ENCODE measurements at places on chromosomes 12 and 14.
A peak's percentile ranks its signal among the peaks of the same experiment; 100 is the strongest.

GRCh38 chr12:87274594-87275245 lies 754.5 kb downstream of the C12orf50 start:
- no peak for DNase-seq

DNA sequence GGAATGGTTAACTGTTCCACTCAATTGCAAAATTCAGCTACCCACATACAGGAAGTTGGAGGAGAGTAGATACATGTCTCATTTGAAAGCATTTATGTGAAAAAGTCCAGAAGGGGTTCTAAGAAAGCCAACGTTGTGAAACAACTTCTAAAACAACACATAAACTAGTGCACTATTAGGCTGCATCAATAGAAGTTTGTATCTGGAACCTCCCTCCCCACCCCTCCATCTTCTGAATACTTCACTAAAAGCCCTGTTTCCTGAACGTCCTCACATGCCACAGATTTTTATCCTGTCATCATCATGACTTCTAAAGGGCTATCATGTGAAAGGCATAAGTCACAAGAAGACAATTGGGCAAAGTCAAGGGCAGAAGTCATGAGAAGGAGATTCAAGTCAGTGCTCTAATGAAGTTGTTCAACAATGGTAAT lies 5.5 kb downstream of the KRT79 start:
- DNase-seq: no peak

GRCh38 chr14:68047906-68048305 lies 228.3 kb downstream of the RAD51B start:
- DNase-seq: no peak

GRCh38 chr14:23543403-23543802 lies 8.2 kb downstream of the ZFHX2 start:
- DNase-seq: no peak

DNA sequence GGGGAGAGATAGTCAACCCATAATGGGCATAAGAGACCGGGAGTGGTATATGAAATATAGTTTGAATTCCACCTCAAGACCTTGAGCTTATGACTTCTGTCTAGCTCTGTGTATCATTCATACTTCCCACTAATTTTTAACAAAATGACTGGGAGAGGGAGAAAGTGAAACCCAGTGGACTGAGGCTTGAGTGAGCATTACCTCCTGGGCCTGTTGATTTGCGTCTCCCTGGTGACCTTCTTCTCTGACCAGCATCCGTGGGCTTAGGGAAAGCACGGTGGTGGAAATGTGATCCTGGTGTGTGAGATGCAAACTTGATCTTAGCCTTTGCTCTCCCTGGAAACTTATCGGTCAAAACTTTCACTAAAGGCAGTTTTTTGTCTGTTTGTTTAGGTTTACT lies 207.9 kb upstream of the BCL2L14 start:
- no peak for DNase-seq

GRCh38 chr12:21649034-21649433 lies 8.6 kb downstream of the LDHB start:
- DNase-seq: no peak

DNA sequence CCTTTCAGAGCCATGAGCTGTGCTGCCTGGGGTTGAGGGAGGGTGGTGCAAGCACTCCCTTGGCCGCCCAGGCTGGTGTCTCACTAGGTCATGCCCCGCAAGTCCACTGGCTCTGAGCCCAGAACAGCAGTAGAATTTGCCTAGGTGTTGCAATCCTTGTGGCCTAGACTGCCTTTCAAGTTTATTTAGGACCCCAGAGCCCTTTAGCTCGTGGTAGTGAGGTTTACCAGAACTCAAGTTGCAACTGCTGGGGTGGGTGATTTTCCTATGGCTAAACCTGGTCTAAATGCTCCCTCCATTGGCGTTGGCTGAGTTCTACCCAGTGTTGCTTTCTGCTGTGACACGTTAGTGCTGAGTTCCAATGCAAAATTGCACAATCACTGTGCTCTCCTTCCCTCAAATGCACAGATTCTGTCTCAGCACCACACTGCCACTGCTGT lies 287.2 kb downstream of the BCAT1 start:
- peak; percentile 92 for DNase-seq

GRCh38 chr14:32312010-32312331 lies 17.1 kb upstream of the AKAP6 start:
- DNase-seq: no peak

DNA sequence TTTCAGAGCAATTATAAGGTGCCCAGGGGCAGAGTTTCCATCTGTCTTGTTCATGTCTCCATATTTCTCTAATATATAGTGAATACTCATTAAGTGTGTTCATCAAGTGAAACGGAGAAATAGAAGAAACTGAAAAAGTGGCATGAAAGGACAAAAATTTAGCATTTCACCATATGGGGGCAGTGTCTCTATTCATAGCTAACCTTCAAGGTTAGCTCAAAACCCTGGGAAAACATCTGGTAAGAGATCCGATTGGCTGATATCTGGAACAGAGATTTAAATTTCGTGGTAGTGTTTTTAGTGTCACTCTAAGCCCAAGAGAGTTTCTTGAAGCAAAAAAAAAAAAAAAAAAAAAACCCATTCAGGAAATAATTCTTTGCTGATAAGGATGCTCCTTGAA lies 367.5 kb downstream of the DAD1 start:
- DNase-seq: no peak

- no peak for DNase-seq
Measured at GRCh38 chr12:110247340-110248095, 33.5 kb upstream of the ATP2A2 start.

DNA sequence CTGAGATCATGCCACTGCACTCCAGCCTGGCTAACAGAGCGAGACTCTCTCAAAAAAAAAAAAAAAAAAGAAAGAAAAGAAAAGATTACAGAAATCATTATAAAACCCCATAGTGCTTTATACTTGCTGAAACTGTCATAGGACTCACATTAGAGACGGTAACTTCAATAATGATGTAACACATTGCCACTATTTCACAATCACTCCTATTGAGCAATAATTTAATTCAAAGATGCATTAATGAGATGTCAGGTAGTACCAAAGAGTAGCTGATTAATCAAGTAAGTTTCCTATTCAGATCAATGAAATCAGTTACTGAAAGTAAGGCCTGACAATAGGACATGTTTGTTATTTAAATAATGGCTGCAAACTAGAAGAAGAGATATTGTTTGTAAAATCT lies 751.5 kb upstream of the ALG10B start:
- DNase-seq: no peak

- peak; percentile 49 for DNase-seq
Measured at GRCh38 chr14:99320105-99320572, 48.1 kb upstream of the BCL11B start.

DNA sequence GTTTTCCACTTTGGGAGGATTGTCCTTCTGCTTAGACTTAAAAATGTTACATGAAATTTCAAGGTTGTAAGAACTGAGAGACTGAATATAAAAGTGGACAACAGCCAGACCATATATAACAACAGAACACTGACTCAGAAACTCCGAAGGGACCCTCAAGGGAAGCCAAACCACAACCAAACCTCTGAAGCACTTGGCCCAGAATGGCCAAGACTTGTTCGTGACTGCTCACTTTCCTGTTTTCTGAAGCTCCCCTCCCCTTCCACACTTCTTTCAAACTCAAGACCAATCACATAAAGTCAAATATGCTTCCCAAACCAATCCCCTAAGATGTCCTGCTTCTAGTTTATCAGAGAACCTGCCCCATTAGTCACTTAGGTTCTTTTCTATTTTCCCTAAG lies 13.7 kb downstream of the OR6J1 start:
- no peak for DNase-seq

DNA sequence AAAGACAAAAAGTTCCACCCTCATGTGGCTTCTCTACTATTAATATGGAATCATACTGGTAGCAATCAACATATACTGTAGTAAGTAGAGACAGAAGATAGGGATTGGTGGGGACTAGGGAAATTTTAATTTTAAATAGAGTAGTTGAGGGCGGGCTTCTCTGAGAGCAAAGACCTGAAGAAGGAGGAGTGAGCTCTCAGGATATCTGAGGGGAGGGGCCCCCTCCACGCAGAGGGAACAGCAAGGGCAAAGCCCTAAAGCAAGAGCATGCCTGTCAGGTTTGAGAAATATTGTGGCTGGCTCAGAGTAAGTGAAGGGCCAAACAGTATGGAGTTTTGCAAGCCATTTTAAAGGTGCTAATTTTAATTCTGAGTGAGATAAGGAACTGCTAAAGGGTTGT lies 64.3 kb downstream of the PCNX1 start:
- no peak for DNase-seq

DNA sequence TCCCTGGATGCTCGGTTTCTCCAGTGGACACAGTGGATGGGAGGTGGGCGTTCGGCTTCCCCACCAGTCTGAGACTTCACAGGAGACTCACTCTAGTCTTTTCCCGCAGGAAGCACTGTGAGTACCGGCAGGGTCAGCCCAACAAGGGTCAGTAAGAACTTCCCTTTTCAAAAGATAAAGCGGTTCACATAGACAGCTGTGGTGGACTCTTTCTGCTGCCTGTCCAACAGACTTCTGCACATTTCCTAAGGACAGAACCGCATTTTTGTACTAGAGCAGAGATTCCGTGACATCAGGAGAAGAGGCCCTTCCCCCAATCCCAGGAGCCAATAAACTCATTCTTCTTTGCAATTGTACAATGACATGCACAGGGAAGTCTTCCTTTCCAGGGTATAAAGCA lies 10.4 kb downstream of the LTBR start:
- no peak for DNase-seq

DNA sequence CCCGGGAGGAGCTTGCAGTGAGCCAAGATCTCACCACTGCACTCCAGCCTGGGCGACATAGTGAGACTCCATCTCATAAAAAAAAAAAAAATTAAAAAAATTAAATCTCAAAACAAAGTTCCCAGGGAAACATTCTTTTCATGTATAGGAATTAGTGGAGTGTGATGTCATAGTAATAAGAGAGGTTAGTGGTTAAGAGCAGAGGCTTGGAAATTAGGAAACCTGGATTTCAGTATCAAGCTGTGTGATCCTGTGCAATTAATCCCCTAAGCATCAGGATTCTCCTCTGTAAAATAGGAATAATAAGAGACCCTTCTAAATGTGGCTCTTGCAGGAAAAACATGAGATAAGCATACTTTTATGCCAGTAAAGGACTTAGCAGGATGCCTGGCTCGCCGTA lies 3.1 kb upstream of the TXNRD1 start:
- DNase-seq: no peak

DNA sequence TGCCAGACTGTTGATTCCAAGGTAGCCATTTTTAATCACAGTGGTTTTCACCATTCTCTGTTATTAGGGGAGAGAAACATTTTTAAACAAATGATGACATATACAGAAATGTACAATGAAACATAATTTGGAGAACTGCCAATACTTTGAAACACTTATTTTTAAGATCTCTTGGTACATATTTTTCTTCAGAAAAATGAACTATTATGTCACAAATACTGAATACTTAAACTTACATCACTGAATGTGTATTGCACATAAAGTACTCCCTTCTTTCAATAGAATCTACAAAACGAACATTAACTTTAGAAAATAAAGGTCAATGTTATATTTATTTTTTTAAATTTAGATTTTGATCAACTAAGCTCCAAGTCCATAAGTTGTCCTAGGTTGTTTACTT lies 71.7 kb upstream of the CPNE8 start:
- no peak for DNase-seq

DNA sequence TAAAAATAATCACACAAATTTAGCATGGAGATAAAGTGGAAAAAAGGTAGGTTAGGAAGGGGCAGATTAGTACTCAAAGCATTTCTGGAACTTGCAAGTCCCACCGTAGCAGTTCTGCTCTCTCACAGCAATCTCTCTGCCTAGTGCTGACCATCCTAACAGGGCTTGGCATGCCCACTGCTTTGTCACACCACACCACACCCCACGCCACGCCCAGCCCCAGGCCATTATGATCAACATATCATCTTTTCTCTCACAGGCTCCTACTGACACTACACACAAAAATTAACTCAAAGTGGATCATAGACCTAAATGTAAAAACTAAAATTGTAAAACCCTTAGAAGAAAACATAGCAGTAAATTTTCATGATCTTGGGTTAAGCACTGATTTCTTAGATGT lies 273.7 kb downstream of the DAD1 start:
- no peak for DNase-seq

- no peak for DNase-seq
Measured at GRCh38 chr14:61147381-61147821, 133.7 kb downstream of the TMEM30B start.

DNA sequence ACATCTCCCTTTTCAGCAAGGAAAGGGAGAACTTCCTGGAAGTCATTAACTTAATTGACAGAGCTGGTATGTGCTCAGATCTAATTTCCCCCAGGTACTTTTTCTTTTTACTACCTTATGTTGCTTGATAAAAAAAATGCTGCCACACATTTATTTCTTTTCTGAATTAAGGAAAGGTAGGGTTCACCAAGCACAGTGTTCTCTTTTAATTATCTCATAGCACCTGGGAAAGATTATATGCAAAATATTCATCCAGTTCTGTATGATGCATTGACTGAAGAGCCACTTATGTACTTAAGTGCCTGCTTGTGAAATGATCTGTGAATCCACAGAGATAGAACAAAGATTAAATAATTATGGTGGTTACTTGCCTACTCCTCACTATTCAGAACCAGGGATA lies 25.1 kb downstream of the KCNC2 start:
- no peak for DNase-seq

- no peak for DNase-seq
Measured at GRCh38 chr12:89907659-89908058, 199.0 kb upstream of the ATP2B1 start.

DNA sequence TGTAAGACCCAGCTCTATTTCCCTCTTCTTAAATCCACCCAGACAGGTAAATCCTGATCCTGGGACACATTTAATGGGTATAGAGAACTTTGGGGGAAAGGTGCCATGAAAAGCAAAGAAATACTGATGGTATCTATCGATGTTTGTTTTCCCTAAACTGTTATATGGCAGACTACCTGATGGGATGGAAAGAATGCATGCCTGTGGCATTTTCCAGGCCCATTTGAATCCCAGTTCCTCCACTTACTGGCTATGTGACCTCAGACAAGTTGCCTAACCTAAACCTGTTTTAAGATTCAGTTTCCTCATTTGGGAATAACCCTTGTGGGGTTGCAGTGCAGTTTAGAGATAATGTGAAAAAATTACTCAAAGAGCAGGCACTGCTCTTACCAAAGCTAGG lies 404.5 kb downstream of the FUT8 start:
- no peak for DNase-seq

GRCh38 chr12:112239881-112240280 lies 114.5 kb downstream of the TRAFD1 start:
- no peak for DNase-seq

- DNase-seq: peak; percentile 32
Measured at GRCh38 chr12:6724409-6724797, 557 bp downstream of the COPS7A start.

DNA sequence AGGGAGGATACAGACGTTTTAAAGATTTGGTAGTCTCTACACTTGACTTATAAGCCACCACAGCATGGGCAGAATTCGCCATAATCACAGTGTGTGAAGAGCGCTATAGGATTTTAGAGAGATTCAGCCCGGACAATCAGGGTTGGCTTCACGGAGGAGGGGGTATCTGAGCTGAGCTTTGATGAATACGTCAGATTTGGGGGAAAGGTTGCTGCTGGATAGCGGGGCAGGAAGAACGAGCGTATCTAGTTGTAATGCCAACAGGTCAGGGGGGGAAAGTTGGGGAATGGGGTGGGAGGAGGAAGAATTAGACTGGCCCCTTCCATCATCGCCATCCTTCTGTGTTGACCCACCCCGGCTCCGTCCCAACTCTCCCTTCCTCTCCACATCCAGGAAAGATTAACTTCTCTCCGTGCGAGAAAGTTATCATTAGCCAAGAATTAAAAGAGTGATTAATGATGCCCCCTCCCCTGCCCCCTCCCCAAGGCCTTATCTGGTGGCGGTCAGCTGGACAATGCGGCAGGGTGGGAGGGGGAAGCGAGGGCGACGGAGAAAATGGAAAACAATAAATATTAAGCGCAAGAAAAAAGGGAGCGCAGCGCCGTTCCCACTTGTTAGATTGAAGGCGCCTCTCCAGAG lies 13.5 kb upstream of the GPATCH2L start:
- DNase-seq: no peak
